Fibroblast of upper back skin (primary cell): ENCODE measurements at places on chromosomes 1 and 21.

- DNase-seq = no peak
These were observed 15.6 kb downstream of the SERINC2 start for GRCh38 chr1:31428436-31429221.

DNA sequence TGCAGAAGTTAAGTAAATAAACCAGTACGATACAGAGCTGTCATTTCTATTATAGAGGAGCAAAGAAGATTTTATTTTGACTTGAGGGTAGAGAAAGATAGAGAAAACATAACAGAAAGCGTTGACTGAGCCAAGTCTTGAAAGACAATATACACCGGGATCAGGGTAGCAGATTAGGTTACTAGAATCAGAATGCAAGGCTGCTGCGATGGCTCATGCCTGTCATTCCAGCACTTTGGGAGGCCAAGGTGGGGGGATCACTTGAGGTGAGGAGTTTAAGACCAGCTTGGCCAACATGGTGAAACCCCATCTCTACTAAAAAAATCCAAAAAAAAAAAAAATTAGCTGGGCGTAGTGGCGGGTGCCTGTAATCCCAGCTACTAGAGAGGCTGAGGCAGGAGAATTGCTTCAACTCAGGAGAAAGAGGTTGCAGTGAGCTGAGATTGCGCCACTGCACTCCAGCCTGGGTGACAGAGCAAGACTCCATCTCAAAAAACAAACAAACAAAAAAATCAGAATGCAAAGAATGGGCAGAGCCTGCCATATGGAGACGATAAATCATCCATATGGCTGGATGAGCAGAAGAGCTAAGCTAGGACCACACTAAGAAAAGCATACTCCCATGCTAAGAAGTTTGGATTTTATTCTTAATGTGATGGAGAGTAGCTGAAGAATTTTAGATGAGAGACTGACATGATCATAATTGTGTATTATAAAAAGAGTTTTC, 9.9 kb upstream of the ABCD3 start:
- no peak for DNase-seq

- no peak for DNase-seq
These were observed 288.8 kb downstream of the GPATCH2 start for GRCh38 chr1:217342105-217342504.

DNA sequence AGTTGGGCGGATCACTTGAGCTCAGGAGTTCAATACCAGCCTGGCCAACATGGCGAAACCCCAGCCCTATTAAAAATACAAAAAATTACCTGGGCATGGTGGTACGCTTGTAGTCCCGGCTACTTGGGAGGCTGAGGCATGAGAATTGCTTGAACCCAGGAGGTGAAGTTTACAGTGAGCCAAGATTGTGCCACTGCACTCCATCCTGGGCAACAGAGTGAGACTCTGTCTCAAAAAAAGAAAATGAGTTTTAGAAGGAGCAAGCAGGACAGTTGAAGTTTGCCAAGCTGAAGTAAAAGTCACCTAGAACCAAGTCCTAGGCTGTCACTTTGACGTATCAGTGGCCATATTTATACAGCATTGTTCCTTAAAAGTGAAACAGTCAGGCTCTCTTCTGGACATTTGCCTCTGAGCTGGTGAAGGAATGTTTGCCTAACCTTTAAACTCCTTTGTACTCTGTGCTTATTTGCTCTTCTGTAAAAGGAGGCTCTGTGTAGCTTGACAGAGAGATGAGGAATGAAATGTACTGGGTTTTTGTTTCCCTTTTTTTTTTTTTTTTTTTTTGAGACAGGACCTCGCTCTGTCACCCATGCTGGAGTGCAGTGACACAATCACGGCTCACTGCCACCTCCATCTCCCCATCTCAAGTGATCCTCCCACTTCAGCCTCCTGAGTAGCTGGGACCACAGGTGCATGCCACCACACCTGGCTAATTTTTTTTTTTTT, 2.8 kb downstream of the RAB4A start:
- no peak for DNase-seq

GRCh38 chr1:26863685-26864077, 732 bp downstream of the SFN start:
- DNase-seq = no peak

DNA sequence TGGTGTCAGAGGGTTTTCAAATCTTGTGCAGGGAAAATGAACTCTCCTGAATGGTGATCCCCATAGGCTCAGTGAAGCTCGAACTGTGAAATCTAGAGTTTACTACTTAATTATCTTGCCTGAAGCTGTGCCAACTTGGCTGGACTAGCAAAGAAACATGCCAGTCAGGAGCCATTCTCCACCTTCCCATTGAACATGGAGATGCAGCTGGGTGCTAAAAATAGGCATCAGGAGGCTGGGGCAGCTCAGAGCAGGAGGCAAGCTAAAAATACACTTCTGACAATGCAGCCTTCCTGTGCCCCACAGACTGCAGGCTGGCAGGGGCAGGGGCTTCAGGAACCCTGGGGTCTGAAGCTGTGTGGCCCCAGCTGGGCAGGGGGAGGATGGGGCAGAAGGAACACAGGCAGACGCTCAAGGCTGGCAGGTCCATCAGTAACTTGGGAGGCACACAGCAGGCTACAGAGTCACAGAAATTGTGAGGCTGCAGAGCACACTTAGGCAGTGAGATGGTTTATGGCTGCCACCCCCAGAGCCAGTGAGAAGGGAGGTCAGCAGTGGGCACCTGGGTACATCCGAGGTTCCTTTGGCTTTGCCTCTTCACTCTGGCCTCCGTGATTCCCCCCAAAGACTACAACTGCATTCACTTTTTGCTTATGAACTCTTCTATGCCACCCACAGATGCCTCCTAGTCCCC, 155.4 kb upstream of the KCND3 start:
- no peak for DNase-seq

- no peak for DNase-seq
These were observed 665.5 kb downstream of the PTPRU start for GRCh38 chr1:29901624-29902325.

- DNase-seq = no peak
These were observed 34.6 kb upstream of the APOBEC4 start for GRCh38 chr1:183687546-183688304.

DNA sequence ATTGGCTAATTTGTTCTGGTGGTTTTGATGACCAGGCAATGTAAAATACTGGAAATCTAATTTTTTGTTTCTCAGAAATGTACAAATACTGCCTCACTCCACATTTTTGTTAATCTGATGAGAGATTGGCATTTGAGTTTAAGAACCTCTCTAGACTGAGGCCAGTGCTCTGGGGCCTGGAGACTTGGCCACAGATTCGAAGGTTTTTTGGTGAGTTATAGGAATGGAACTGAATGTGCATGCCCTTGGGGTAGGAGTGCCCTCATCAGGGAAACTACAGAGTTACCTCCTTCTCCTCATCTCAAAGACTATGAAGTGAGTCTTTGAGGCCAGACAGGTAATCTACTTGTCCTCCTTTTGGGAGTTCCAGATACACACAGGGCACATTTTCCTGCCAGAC, 347.9 kb downstream of the LTN1 start:
- DNase-seq = peak; percentile 30

DNA sequence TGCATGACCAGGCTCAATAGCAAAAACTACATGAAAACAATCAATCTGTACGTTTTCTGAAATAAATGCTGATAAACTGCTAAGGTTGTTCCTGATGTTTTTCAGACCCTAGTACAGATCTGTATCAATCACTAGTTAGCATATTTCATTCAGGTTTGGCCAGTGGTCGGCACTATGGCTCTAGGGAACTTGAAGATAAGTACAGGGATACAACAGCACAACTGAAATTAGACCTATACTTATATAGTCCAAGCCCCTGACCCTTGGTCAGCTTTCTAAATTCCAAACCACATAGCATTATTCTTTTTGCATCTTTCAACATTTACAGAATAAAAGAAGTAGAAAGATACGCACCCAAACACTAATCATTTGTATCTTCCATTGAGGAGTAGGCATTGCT, 142.7 kb downstream of the PLPPR4 start:
- DNase-seq = peak; percentile 0

DNA sequence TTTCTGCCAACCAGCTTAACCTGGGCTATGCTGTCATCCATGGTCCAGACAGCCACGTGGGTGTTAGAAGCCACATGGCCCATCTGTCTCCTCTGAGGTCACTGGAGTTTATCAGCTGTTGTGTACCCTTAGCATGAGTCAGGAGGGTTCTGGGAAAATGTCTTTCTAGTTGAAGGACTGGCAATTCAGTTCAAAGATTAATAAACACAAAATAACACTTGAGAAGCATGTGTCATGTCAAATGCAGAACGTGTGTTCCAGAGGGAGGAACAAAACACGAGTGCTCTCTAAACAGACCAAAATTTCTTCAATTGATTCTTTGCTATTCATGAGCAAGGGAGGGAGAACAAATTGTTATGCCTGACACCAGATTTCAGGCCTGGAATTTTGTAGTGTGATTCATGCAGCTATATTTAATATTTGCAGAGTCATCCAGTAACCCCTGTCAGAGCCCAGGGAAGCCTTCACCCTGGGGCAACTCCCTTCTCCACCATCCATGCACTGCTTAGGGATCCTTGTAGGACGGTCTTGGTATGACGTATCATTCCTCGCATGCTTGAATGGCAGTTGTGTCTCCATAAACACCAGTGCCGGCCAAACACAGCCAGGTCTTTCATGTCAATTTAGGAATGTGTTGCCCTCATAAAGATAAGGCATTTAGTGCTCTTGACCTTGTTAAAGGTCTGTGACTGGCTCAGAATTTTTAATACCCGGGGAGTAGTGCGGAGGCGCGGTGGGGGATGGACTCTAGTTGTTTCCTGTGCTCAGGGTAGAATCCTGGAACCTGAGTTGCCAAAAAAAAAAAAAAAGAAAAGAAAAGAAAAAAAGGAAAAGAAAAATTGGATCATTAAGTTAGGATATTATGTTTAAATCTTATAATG, 27.7 kb upstream of the DYRK1A start:
- DNase-seq = peak; percentile 93

DNA sequence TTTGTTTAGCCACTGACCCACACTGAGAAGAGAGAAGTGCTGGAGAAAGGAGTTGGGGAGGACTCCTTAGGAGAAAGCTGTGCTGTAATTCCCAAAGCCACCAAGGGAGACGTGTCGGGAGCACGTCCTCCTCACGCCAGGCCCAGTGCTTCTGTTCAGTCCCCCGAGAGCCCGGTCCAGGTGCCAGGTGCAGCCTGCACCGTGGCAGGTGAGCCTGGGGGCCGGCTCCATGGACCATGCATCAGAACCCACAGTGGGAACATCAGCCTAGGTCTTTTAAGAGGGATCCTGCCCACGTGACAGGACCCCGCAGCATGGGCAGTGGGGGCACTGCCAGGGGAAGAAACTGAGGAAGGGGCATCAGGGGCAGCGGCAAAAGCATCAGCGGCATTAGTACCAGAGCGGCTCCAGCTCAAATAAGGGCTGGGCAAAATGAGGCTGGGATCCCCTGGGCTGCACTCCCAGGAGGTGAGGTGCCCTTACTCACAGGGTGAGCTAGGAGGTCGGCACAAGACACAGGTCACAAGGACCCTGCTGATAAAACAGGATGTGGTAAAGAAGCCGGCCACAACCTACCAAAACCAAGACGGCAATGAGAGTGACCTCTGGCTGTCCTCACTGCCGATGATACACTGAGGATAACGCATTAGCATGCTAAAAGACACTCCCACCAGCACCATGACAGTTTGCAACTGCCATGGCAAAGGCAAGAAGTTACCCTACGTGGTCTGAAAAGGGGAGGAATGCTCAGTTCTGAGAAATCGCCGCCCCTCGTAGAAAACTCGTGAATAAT, 24.6 kb upstream of the PRDM15 start:
- no peak for DNase-seq

DNA sequence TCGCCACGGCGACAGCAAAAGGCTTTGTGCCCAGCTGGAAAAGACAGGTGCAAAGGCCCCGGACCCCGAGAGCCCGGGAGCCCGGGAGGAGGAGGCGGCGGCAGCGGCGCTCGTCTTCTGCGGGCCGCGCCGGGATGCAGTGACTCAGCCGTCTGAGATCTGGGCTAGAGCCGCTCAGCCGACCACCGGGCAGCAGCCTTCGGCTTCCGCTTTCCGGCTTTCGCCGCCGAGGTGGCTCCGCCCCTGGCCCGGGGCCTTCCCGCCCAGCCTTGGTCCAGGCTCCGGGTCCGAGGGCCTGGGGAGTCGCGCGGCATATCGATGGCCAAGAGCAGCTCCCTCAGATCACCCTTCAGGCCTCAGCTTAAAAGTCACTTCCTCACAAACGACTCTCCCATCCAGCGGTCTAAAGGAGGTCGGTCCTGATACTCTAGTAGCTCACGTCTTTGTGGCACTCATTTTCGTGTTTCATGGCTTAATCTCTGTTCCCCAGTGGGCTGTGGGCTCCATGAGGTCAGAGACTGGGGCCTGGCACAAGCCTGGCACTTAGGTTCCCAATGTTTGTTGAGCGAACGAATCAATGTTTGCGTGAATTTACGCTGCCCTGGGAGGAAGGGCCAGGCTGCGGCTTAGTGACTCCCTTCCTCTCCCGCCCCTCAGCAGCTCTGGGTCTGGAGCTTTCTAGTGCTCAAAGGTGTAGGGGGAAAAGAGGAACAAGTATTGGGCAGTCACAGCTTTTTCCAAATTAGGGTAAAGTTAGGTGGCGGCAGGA, at the start of gene PHTF1:
Gene PHTF1, minus strand, starts transcription at position 154 of the 769 bp plus-strand sequence. CDS start 783 bp downstream, outside the sequence.
- peak; percentile 81 for DNase-seq

GRCh38 chr1:40305871-40306270, 11.2 kb downstream of the COL9A2 start:
- no peak for DNase-seq

DNA sequence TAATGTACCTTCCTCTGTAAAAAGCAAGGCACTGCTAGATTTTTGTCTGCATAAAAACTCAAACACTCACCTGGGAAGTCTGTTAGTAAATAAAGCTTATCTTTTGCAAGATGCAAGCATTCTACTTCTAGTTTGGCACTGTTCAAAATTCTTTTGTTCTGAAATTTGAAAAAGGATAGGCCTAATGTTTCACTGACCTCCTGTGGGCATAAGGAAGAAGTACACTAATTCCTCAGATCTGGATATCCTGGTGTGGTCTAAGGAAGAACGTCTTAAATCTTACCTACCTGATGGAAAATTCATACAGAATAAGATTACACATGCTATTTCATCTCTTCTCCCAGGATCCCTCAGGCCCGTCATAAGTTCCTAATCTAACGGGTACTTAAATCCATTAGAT, 93.5 kb upstream of the CAMK1G start:
- DNase-seq = peak; percentile 35

DNA sequence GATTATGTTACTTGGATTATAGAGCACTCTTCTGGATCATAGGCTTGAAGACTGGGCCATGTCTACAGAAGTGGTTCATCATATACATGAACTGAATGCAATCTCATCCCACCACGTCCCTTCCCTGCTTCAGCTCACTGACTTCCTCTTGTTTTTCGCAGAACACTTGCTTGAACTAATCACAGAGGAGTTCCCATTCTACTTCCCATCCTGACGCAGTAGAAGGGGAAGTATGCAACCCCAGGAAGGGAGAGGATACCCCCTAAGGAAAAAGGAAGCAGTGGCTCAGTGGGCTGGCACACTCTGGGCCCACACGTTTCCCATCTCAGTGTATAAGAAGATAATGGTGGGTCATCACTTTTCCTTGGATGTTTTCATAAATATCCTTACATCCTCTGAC, 36.2 kb downstream of the CASQ2 start:
- DNase-seq = no peak

- no peak for DNase-seq
These were observed 22.8 kb upstream of the RRP15 start for GRCh38 chr1:218262259-218262658.

- DNase-seq = peak; percentile 81
These were observed 18.2 kb downstream of the PHLDA3 start for GRCh38 chr1:201450721-201451291.

- no peak for DNase-seq
These were observed 6.7 kb upstream of the LCE2D start for GRCh38 chr1:152656459-152656858.
